T47D (cell line): ENCODE measurements at places on chromosomes 2 and 18.

DNA sequence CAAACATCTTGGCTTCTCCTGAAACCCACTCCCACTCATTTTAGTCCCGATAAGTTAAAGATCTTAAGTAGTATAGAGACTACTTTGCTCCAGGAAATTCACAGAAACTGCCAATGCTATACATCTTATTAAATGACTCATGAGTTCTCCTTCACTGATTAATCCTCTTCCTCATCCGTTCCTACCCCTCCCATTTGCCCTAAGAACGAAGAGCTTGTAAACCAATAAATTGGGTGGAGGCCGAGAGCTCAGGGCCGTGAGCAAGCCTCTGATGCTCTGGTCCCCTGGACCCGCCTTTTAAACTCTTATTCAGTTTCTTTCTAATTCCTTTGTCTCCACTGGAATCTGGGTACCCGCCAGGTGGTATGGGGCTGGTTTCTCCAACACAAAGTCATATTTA lies 68.6 kb downstream of the METTL8 start:
- DNase-seq = no peak

DNA sequence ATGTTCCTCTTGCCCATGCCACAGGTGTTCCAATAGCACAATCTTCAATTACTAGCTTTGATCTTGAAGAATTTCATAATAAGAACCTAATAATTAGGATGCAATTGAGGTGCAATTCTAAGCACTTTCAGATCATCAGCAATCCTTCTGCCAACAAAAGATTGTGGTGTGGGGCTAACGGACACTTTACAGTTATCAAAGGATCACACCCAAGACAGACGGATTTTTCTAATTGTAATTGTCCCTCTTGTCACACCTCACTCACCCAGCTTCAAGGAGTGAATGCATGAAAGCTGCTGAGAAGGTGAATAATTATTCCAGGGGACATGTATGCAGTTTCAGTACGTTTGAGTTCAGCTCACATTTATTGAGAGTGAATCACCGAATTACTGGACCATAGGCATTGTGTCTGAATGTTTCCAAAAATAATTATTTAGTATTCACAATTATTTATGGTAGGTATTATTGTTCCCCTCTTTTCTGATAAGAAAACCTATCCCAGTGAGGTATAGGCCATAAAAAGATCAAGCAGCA lies 438.5 kb upstream of the TRIB2 start:
- DNase-seq = no peak

DNA sequence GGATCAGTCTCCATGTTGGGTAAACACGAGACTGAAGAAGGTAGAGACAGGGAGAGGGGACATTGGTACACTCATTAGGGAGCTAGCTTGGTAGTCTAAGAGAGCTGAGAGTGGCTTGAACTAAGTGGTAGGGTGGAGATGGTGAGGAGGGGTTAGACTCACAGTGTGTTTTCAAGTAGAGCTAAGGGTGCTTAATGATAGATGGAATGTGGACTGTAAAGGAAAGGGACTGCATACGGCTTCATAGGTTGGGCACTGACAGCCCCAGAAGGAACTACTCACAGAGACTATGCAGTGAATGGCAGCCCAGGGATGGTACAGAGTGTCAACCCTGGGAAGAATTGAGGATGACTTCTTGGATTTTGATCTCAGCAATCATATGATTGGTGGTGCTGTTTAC lies 178.1 kb downstream of the CCDC85A start:
- no peak for DNase-seq

DNA sequence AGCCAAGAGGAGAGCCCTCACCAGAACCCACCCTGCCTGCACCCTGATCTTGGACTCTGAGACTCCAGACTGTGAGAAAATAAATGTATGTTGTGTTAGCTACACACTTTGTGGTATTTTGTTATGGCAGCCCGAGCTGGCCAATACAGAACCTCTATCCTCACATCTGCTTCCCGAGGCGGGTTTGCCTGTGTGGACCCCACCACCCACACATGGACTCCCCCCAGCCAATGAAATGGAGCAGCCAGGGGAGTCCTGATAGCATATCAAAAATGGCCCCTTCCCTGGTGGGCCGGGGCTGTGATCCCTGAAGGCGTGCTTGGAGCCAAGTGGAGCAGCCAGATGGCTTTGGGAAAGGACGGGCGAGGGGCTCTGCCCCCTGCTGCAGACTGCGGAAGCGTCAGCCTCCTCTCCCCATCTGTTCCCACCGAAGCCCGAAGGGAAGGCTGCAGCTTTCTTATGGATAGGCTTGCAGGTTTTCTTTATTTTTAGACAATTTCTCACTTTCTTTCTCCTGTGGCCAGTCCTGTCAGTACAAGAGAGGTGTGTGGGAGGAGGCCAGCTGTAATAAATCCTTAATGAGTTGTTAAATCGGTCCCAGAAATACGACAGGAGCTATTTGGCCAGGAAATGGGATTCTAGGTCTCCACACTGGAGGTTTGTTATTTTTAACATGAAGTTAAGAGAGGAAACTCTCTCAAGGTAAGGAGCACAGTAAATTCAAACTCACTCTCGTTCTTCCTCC lies 34.4 kb downstream of the TEX51 start:
- DNase-seq = no peak

DNA sequence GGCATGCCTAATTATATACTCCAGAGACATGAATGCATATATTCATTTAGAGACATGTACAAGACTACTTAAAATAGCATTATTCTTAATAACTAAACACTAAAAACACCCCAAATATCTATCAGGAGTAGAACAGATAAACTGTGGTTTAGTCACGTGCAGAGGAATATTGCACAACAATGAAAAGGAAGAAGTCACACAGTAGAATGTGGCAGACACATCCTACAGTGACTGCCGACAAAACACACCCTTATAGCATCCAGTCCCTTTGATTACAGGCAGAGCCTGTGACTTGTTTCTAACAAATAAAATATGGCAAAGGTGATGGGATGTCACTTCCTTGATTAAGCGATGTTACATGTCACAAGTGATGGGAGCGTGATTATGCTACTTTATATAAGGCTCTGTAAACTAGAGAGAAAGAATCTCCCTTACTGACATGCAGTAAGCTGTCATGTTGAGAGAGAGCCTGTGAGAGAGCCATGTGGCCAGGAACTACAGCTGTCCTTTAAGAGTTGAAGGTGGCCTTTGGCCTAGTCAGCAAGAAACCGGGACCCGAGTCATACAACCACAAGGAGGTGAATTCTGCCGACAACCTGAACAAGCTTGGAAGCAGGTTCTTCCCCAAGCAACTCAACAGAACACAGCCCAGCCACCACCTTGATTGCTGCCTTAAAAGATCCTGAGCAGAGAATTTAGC lies 39.1 kb upstream of the LGALSL start:
- no peak for DNase-seq

DNA sequence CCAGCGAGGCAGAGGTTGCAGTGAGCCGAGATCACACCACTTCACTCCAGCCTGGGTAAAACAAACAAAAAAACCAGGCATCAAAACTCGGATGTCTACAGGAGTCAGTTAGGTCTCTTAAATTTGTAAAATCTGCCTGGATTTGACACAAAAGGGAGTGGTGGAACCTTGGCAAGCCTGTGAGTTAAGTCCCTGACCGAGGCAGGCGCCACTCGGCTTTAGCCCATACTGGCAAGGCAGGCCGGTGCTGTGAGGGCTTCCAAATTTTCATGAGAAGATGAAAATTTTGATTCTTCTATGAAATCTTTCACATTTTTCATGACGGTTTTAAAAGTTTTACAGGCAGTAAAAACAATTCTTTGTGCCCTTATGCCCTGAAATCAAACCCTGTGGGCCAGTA lies 165.8 kb downstream of the FMNL2 start:
- DNase-seq = no peak

- DNase-seq = no peak
Measured at GRCh38 chr2:29066997-29067605, 7.2 kb downstream of the PCARE start.

GRCh38 chr2:133400411-133400810 lies 167.9 kb downstream of the NCKAP5 start:
- no peak for DNase-seq

DNA sequence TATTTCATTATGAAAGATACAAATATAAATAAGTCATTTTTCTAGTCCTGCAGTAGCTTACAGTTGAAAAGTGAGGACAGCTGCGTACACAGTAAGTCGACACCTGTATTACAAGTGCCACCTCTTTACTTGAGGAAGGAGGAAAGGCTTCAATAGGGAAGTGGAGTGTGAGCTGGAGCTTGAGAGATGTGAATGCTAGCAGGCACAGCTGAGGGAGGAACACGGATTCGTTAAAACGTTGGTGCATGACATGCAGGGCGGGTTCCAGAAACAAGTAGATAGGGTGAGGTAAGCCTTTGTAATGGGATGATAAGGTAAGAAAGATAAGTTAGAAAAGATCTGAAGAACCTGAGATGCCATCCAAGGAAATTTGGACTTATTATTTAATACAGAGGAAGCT lies 98.1 kb upstream of the CSRNP3 start:
- no peak for DNase-seq

DNA sequence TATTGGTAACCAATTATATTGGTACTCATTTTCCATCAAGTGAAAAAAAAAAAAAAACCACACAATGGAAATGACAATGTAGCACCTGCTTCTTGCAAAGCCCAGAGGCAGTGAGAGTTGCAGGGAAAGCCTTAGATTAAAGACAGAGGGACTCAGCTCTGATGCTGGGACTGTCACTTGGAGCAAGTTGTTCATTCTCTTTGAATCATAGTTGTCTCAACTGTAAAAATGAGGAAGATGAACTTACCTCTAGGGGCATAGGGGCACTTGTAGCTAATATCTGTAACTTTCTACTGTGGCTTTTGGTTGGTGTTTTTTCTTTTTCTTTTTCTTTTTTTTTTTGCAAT lies 81.4 kb upstream of the LPIN2 start:
- no peak for DNase-seq

DNA sequence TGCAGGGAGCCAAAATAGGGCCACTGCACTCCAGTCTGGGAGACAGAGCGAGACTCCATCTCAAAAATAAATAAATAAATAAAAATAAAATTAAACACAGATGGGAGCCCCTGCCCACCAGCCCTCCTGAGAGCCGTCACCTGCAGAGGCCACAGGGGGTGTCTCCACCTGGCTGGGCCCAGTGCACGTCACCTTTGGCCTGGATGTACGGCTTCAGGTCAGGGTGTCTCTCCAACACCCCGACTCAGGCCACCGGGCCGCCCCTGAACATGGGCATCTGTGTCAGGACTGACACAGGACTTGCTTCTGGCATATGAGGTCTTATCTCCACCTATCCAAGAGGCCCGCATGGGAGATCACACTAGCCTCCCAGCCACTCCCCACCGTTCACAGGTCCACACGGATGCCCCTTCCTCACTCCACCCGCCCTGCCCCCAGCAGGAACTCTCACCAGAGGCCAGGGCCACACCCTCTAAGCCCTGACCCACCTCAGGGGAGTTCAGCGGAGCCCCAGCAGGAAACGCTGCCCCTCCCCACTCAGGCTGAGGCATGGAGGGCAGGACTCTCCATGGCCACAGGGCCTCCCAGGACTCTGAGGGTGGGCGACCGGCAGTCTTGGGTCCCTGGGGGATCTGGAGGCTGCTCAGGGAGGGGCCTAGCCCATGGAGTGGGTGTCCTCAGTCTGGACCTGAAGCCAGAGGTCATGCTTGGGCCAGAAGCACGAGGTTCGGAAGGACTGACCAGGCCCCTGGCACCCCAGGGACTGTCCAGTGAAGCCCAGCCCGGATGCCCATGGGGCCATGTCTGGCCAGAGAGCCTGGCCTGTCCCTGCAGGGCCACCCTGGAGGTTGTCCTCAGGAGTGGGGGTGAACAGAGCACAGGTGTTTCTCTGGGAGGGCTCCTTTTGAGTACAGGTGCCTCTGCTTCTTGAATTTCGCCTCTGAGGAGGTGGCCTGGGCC lies 1.6 kb upstream of the CROCC2 start:
- no peak for DNase-seq
